ENCODE measurements at places on chromosomes 13 and 19.

GRCh38 chr19:51116736-51117286, 7.9 kb upstream of the SIGLEC9 start:
- no peak for DNase-seq

DNA sequence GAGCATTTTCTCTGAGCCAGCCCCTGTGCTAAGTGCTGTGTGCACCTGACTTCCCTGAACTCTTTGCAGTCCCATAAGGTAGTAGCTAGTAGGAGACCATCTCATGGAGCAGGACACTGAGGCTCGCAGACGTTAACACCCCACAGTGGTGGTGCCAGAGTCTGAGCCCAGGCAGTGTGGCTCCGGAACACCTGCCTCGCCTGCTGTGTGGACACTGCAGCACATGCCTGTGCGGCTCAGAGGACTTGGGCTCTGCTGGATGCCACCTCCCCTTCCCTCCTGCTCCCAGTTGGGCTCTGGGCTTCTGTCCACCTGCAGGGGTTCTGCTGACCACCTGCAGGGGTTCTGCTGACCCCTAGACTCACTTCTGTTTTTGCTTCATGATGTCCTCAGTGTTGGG, 27.0 kb upstream of the SIGLEC11 start:
- no peak for DNase-seq

- no peak for DNase-seq
Observed at GRCh38 chr19:5667751-5668271, 12.5 kb downstream of the MICOS13 start.

DNA sequence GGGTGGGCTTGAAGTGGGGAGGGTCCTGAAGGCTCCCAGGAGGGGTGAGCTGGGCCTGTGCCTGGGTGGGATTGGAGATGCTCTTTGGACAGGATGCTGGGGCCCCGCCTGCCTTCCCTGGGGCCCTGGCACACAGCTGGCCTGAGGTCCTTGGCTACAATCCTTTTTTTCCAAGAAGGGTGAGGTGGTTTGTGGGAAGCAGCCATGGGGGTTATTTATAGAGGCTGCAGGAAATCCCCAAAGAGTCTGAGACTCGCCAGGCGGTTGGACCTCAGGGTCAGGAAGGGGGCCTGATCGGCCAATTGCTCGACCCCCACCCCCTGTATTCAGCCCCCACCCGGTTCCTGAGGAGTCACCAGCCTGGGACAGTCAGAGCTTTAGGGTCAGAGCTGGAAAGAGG, 10.0 kb downstream of the GTPBP3 start:
- no peak for DNase-seq

DNA sequence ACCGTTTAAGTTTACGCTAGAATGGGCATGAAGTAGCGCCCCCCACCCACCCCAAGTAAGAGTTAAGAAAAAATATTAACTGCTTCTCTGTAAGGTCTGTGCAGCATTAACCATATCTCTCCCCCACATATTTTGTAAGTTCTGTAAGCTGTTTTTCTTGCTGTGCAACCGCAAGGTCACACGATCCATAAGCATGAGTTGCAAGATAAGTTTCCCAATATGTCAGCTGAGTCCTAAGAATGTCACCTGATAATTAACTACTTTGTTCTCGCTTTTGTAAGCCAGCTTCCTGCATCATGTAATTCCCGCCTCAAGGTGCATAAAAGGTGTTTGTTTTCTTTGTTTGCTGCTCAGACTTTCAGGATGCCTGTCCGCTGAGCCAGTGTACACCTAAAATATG, 187.0 kb downstream of the MYO16 start:
- DNase-seq, result no peak

DNA sequence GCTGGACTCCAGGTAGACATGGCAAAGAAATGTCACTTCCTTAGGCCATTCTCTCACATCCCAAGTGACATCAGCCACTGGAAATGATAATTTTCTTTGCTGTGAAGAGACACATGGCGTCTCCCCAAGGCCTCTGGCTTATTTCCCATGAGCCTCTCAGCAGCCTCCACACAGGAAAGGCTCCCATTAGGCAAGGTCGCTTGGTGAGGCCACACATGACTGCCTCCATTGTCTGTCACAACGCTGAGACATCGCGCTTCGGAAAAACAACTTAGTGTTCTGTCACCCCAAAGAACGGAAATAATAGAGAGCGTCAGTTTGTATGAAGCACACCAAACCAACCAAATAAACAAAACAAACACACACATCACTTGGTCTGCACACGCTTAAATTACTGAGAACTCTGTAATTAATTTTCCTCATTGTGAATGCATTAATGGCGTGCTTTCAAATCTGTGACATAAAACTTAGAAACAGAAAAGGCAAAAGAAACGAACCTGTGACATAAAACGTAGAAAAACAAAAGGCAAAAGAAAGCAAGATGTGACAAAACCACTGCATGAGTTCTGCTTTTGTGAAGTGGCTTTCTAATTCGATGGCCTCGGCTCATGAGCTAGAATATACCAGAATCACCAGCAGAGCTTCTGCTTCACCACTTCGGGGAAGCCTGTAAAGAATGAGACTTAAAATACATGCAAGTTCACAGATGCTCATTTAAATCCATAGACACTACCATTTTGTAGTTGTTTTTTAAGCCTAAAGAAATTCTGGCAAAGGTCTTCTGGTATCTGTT, 404.2 kb upstream of the SGCG start:
- no peak for DNase-seq

GRCh38 chr19:6087074-6087571, 23.2 kb downstream of the RFX2 start:
- DNase-seq, result peak; percentile 59

GRCh38 chr13:38463048-38463447, 113.4 kb downstream of the UFM1 start:
- DNase-seq, result no peak

GRCh38 chr19:30682999-30683536, 310.9 kb downstream of the ZNF536 start:
- DNase-seq, result peak; percentile 25

- DNase-seq, result no peak
Observed at GRCh38 chr13:41345165-41345913, 34.3 kb downstream of the NAA16 start.

DNA sequence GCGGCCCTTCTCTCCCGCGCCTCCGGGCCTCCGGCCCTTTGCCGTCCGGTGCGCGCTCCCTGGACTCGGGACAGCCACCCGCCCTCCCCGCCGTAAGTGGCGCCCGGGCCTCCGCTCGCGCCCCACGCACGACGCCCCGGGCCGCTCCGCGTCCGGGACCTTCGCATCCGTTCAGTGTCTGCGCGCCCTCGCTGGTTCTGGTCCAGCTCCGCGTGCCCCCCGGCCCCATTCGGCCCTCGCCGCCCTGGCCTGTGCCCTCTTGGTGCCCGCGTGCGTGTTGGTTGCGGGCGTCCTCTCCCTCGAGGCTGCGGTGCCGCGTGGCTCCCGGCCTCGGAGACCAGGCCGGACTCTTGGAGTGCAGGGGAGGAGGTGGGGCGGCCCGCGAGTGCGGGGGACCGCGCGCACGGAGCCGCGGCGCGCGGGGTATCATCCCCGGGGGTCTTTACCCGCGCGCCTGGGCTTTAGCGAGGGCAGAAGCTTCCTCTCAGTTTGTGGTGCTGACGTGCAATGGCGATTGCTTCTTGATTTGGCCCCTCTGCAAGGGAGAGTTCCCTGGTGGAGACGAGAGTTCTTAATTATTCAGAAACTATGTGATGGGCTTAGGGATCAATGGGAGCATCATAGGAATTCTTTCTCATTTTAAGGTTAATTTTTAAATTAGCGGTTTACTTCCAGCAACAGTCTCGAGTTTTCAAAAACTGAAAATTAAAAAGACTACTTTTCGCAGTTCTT, 757 bp downstream of the WASF3 start:
- DNase-seq, result no peak

- DNase-seq, result peak; percentile 53
Observed at GRCh38 chr19:45079063-45079910, at the start of gene GEMIN7. GEMIN7 (plus strand) TSS chr19:45079260; CDS start chr19:45090115, 10,855 bp downstream.

GRCh38 chr13:98752467-98753290, at the start of gene SLC15A1:
SLC15A1 (minus strand) TSS chr13:98752672; CDS start chr13:98752598, 74 bp downstream.
- no peak for DNase-seq

GRCh38 chr19:35365303-35365702, 5.6 kb upstream of the GPR42 start:
- DNase-seq, result no peak

DNA sequence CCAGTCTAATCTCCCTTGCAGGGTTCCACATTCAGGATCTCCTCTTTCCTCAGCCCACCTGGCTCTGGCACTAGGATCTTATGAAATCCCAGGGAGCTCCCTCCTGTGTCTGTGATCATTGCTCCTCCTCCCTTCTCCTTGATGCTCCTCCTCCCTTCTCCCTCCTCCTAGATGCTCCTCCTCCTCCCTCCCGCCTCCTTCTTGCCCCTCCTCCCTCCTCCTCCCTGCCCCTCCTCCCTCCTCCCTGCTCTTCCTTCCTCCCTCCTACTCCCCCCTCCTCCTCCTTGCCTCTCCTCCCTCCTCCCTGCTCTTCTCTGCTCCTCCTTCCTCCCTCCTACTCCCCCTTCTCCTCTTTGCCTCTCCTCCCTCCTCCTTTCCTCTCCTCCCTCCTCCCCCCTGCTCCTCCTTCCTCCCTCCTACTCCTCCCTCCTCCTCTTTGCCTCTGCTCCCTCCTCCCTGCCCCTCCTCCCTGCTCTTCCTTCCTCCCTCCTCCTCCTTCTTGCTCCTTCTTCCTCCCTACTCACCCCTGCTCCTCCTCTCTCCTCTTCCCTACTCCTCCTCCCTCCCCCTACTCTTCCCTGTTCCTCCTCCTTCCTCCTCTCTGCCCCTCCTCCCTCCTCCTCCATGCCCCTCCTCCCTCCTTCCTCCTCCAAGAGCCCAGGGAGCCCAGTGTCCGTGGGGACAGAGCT, 14.9 kb upstream of the ZBTB7A start:
- no peak for DNase-seq

DNA sequence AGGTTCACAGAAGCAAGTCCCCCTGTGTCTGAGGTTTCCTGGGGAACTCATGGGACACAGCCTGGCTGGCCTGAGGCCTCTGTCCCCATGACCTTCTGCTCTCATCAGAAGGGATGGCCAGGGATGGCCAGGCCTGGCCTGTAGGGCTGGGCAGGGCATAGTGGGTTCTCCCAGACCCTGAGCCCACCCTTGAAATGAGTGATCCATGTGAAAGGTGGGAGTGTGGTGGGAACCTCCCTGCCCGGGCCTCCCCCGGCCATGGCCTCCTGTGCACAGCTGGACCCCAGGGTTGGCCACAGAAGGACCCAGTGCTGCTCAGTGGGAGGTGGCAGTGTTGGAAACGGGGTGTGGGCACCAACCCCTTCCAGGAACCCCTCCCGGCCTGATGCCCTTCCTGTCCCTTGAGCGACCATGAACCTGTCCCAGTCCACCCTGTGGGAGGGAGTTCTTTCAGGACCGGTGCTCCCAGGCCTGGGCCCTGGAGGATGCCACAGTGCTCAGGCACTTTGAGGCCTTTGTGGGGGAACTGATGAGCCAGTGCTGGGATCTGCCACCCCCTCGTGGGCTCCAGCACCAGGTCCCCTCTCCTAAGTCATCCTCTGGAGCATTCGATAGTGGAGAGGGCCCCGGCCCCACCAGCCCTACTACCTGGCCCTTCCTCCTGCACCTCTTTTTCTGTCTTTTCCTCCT, 15.5 kb upstream of the ZNF14 start:
- no peak for DNase-seq

DNA sequence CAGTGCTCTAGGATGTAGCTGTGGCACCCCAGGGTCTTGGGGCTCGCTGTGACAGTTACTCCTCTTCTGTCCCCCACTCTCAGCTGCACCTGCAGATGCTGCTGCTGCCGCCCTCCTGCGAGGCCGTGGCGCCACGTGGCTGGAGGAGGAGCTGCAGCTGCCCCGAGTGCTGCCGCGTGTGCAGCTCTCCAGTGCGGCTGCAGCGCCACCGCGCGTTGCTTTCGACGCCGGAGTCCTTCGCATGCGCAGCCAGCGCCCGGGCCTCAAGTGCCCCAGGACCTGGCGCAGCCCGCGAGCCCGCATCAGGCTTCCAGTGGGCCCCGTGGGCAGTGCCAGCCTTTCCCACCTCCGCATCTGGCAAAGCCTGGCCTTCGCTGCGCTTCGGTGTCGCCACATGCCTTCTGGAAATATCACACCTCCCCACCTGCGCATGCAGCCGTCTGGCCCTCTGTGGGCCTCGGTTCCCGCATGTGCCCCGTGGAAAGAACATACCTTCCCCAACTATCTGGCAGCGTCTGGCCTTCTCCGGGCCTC, 692 bp upstream of the ZNF580 start:
- peak; percentile 42 for DNase-seq

- no peak for DNase-seq
Observed at GRCh38 chr13:109390391-109390790, 396.0 kb downstream of the IRS2 start.

GRCh38 chr19:48964205-48965039, 687 bp upstream of the FTL start:
- no peak for DNase-seq

GRCh38 chr13:64529874-64530485, 2700.2 kb downstream of the PCDH9 start:
- no peak for DNase-seq

DNA sequence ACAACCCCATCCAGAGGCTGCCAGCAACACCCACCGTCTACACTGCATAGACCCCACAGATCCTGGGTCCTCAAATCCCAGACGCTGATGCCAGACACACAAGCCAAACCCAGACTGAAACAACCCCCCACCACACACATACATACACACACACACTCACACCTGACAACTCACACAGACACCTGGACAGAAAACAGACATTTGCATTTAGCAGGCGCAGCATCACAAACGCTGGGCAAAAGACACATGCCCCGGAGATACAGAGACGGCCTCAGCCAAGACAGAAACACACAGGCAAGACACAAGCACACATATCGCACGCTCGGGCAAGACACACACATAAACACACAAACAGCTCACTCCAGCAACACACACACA, 1.3 kb downstream of the BBC3 start:
- DNase-seq, result no peak

DNA sequence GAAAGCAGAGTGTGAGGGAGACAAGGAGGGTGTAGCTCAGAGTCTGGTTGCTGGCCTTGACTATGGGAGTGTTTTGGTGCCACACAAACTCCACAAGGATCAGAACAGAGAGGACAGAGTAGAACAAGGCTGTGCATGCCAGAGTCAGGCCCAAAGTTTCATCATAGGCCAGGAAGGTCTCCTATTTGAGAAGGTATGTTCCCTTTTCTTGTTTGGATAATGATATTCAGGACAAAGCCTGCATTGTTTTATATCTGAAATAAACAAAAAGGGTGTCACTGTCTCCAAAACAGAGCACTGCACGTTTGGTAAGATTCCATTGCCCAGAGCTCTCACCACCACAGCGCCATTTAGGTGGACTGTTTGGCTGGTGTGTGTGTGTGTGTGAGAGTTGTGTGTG, 3.1 kb upstream of the ZSCAN5A start:
- no peak for DNase-seq

DNA sequence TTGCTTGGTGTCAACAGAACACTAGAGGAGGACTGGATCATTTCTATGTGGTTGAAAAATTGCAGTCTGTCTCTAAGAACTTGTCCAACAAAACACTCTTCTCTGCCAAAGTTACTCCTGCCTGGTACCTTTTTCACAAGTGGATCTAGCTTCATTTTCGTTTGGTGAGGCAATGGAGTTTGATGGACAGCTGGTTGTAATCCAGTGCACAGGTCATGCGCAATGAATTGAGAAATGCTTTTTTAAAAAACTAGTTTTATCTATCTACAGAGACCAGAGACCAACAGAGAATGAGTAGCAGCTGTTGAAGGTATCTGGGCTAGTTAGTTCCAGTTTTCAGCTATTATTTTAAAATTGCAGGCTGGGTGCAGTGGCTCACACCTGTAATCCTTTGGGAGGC, 12.0 kb upstream of the KBTBD6 start:
- DNase-seq, result no peak
